ENCODE measurements at places on chromosomes 2 and 18.

GRCh38 chr2:240529344-240529999 lies 28.3 kb downstream of the ANKMY1 start:
- no peak for DNase-seq

DNA sequence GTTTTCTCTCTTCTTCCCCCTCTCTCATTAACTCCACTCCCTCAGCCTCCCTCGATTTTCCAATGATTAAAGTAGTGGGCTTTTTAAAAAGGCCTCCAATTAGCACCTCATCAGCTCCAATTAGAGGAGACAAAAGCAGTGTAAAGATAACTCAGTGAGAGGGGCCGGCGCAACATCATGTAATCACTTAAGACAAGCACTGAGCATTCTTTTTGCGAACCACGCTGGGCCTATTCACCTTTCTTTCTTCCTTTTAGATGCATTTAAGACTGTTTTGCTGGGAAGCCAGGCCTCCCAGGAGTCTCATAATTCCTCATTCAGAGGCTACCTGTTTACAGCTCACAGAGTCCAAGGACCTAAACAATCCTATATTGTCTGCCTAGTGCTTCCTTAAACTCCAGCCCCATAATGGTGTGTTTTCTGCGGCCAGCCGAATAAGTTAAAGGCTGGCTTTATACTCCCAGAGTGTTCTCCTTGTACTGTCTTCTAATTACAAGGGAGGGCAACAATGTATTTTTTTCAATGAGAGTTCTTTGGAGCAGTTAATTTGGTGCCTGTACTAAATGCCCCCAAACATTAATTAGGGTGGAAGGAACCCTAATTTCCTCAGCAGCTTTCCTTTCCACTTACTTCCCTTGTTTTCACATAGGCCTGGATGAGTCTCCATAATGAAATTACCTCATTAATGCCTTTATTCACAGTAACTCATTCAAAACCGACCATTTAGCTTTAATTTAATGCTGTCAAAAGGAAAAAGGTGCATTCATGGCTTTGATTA lies 28.0 kb upstream of the LMAN1 start:
- DNase-seq = peak; percentile 86

GRCh38 chr18:31554776-31555175 lies 36.9 kb upstream of the TTR start:
- DNase-seq = no peak

GRCh38 chr2:25615920-25616319 lies 57.5 kb downstream of the DTNB start:
- no peak for DNase-seq

- no peak for DNase-seq
Observed at GRCh38 chr2:102510791-102511575, 38.0 kb downstream of the SLC9A4 start.

DNA sequence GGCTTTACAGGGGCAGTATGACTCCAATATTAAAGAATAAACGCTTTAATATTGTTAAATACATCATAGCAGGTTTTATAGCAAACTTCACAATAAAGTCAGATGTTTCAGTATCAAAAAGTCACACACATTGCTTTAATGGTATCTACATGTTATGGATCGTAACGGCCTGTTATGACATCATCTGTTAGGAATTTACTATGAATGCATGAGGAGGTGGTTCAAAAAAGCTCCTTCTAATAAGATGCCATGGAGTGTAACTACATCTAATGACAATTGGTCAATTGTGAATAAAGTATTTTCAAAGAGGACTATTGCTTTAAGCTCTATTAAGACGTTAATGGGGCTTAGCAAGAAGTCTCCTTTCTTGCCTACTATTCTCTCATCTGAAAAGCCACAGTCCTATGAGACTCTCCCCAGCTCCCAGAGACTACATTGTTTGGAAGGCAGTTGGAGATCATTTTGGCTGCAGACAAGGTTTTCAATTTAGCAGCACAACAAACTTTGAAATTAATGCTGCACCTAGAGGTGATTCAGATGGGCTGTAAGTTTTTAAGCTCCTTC lies 300.7 kb upstream of the MEIS1 start:
- DNase-seq = peak; percentile 35

DNA sequence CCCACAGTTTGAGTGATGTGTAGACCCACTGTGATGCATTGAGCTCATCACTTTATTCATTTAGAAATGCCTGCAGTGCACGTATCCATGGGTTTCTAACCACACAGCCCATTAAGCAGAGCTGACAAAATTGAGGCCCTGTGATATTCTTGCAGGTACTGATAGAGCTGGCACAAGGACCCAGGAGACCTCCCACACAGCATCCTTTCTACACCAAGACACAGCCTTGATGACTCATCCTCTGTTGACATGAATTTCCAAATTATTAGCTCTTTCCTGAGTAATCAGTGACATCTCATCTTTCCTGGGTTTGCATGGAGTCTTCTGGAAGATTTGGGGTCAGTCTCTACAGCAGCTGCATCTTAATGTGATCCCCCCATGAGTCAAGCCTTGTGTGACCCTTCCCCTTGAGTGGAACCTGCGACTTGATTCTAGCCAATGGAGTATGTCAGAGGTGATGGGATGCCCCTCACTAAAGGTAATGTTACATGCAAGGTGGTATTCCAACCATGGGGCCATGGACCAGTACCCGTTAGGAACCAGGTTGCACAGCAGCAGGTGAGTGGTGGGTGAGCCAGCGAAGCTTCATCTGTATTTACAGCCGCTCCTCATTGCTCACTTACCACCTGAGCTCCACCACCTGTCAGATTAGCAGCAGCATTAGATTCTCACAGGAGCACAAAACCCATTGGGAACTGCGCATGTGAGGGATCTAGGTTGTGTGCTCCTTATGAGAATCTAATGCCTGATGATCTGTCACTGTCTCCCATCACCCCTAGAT lies 181.1 kb upstream of the ARL4C start:
- no peak for DNase-seq

- no peak for DNase-seq
Observed at GRCh38 chr18:42784632-42785031, 330.9 kb downstream of the RIT2 start.

GRCh38 chr2:120429586-120430500 lies 83.9 kb downstream of the INHBB start:
- DNase-seq = peak; percentile 31

DNA sequence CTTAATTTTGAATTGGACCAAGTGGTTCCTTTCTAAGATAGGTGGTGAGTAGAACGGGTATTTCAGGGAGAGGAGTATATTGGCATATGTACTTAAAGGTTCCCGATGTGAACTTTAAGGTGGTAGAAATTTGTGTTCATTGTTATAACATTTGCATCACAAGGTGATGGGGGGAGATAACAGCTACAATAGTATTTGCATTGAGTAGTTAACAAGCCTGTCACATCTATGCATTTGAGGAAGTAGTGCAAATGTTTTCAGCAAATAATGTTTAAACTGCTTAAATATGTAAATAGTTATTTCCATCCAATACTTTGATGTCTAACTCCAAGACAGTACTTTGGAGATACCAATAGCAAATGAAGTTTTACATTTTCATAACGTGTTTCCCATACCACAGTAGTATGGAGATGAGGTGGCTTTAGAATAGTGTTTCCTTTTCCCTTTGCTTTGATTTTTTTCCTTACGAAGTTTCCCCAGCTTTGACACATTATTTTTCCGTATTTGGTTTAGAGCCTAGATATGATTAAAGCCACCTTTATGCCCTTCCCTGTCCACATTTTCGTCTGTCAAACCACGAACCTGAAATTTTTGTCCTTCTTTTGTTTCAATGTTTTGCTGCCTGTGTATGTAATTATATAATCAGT lies 46.6 kb downstream of the VAPA start:
- no peak for DNase-seq

- no peak for DNase-seq
Observed at GRCh38 chr2:3035385-3036050, 342.1 kb downstream of the EIPR1 start.

DNA sequence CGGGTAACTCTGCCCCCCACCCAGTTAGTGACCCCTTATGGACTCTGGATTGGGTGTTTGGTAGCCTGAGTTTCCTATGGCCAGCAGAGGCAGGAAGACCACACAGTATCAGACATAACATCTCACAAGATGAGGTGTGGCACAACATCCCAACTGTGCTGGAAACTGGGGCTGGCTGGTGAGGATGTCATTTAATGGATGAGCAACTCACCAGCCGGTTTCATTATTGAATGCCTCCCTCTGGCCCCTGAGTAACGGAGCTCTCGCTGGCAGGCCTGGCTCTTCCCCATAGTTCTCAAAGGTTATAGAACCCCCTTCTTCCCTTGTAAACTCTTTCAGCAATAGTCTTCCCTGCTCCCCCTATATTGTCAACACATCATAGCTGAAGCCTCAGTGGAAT lies 195.0 kb downstream of the BCL11A start:
- DNase-seq = no peak

- no peak for DNase-seq
Observed at GRCh38 chr2:152050341-152050740, 48.5 kb downstream of the CACNB4 start.

GRCh38 chr18:22974707-22975106 lies 41.6 kb downstream of the RBBP8 start:
- no peak for DNase-seq

DNA sequence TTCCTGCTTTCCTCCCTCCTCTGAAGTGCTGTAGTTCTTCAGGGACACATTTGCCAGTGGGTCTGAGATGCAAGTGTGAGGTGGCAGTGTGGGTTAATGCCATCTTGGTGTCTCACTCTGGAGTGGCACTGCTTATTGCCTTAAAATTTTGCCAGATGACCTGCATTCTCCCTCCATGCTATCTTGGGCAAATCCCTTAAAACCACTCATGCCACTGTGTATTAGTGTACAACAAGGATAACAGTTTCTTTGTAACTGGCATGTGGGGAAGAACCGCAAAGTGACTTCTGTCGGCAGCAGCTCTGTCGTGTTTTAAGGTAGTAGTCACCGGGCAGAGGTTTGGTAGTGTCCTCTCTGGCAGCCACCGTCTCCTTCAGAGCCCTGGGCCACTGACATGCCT lies 124.2 kb downstream of the NEDD4L start:
- DNase-seq = no peak

DNA sequence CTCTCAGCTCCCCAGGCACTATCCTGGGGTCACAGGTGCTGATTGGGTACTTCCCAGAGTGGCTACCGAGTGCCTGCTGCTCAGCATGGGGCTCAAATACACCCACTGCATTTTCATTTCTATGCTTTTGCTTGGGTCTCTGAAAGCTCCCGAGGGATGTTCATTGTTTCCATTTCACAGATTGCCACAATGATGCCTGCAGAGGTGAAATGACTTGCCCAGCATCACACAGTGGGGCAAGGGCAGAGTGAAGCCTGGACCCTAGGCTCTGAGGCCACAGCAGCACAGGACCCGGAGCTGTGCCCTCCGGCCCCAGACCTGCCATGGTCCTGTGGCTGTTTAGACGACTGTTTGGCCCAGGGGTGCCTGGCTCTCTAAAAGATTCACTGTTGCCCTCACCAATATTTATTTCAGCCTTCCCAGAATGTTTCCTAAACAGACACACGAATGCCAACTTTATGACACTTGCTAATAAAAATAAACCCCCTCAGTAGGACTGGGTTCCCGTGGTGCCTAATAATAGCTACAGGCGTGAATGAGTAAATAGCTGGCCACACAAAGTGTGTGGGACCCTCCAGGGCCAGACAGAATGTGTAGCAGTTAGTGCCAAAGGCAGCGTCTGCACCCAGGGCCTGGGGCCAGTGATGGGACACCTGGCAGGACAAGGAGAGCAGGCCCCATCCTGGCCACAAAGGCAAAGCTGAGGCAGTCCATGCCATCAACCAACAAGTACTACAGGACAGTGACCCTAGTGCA lies 11.5 kb upstream of the ST8SIA5 start:
- no peak for DNase-seq

DNA sequence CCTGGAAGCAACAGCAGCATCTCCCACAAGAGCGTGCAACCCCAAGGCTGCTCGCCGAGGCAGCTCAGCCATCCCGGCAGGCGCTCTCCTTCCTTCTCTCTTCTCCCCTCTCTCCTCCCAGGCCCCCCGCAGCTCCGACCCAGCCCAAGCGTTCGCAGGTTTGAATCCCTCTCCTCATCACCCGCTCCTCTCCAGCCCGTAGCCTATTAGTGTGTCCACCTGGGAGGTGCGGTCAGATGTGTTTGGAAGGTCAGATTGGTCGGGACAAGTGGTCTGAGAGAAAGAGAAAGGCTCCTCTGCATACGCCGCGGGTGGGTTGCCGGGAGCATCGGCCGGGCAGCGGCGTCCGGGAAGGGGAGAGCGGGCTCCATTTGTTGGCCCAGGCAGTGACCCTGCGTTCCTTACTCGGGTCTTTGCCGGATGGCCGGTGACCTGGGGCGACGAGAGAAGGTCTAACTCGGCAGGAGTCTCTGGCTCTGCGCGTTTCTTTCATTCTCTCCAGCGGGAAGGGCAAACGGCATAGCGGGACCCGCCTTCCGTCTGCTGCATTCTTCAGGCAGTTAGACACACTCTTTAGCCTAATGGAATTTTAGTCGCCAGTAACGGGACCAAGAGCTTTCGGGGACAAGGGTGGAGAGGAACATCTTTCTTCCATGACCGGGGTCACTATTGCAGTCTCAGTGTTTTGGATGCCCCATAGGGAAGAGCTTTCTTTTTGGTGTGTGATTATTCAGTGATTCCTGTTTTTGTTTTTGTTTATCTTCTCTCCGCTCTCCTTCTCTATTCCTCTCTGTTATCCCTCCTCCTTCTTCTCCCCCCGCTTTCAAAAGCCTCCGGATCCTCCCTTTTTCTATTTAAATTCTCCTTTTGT lies 1.1 kb upstream of the TMEFF2 start:
- peak; percentile 89 for DNase-seq

DNA sequence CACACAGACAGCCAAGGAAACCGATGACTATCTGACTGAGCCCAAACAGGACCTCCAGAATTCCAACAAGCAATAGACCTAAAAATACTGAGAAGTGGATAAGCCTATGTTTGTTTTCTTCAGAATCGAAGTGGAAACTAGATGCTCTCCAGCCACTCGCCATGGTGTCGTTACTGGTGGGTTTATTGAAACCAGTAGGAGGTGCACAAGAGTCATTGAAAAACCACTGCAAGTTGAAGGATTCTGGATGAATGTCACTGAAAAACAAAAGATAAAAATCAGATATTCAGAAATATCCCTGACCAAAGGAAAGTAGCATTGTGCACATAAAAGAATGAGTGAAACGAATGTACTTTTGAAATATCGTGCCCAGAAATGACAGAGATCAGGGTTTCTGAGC lies 15.3 kb downstream of the TM4SF20 start:
- DNase-seq = no peak

GRCh38 chr2:165888171-165888570 lies 65.4 kb downstream of the TTC21B start:
- no peak for DNase-seq
